ENCODE measurements at places on chromosomes 2 and 18. TPM values are rescaled to one million over a fixed set of nuclear protein-coding genes. Genes with fewer than 3 reads are reported as not detected.

LHCGR gene
- total RNA-seq: not detected

GCG gene
- not detected for total RNA-seq

MLPH gene
- total RNA-seq: not detected

RAPGEF4 gene
- 7.2 TPM for total RNA-seq

MTIF2 gene
- total RNA-seq: 27.0 TPM

C2orf80 gene
- not detected for total RNA-seq

ST3GAL5 gene
- 10.7 TPM for total RNA-seq

NEU2 gene
- not detected for total RNA-seq

PROM2 gene
- under 0.01 TPM for total RNA-seq

KCNF1 gene
- total RNA-seq: 0.20 TPM

ELOA2 gene
- total RNA-seq: not detected

ADRA2B gene
- not detected for total RNA-seq

INPP5D gene
- total RNA-seq: 17.5 TPM

VSNL1 gene
- not detected for total RNA-seq

ANXA4 gene
- 78.1 TPM for total RNA-seq

RAPH1 gene
- 17.1 TPM for total RNA-seq

TBR1 gene
- not detected for total RNA-seq

FAM237A gene
- not detected for total RNA-seq

LYPD1 gene
- total RNA-seq: 24.4 TPM

FIGN gene
- total RNA-seq: 0.13 TPM

LRATD1 gene
- total RNA-seq: 3.8 TPM

IL1RL1 gene
- 21.9 TPM for total RNA-seq

MCM6 gene
- total RNA-seq: 32.8 TPM

TEX44 gene
- not detected for total RNA-seq

CYP26B1 gene
- total RNA-seq: 19.7 TPM

MGAT4A gene
- total RNA-seq: 68.6 TPM

KCNG3 gene
- not detected for total RNA-seq

XIRP2 gene
- 0.20 TPM for total RNA-seq

PHLPP1 gene
- 11.5 TPM for total RNA-seq

ZNF407 gene
- 7.1 TPM for total RNA-seq

Data from mammary microvascular endothelial cell (primary cell).